Stimulated activated CD4-positive, alpha-beta T cell treated with anti-CD3 and anti-CD28 coated beads, Interleukin-4, amount 100 ng/mL, for 48 hours (primary cell): ENCODE measurements at places on chromosomes 4 and X.

GRCh38 chr4:7584606-7585159 is 150.0 kb upstream of the PSAPL1 start:
- no peak for DNase-seq

DNA sequence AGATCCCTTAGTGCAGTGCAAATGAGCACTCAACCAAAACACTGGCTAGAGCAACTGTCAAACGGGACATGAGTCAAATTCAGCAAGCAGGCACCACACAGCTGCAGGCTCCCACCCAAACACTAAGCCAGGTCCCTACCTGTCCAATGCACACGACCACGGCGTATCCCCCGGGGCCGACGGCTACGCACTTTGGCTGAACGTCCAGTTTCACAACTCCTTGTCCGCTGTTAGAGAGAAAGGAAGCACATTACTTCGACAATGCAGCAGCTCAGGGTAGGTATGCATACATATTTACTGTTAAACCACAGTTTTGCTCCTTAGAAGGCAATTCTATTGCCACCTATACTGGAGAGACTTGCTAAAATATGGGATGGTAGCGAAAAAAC is 35.4 kb downstream of the WDR1 start:
- no peak for DNase-seq

GRCh38 chrX:154317391-154317995 is 21.9 kb downstream of the TKTL1 start:
- no peak for DNase-seq

DNA sequence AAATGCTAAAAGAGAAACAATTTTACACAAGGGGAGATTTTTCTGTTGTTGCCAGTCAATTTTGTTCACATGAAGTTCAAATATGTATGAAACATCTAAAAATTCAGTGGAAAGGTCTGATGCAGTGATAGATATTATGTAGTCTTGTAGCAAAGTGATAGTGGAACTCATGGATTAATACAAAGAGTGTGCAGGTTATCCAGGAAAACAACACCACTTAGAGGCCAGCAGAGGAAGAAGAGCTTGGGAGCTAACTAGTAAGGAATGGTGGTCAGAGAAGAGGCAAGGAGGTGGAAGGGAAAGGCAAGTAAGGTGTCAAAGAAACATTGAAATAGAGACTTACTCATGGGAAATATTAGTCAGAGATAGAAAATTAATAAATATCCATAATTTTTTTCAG is 395.6 kb downstream of the MAPK10 start:
- no peak for DNase-seq

DNA sequence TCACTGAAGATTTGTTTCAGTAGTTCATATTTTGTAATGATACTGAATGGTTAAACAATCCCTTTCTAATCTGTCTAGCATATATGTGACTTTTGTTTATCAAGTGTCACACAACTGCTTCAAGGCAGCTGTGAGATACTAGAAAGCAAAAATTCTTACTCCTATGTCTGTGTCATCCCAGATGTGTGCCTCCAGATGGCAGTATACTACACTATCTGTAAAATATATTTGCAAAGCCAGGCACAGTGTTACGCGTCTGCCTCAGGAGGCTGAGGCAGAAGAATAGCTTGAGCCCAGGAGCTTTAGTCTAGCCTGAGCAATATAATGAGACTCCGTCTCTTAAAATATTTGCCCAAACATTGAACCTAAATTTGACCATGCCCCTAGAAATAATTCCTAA is 4.0 kb downstream of the NUDT10 start:
- no peak for DNase-seq

GRCh38 chrX:86141786-86142185 is 6.5 kb upstream of the DACH2 start:
- no peak for DNase-seq

GRCh38 chr4:3462790-3463415 is at the start of gene DOK7:
TSS of gene DOK7 (plus strand) at chr4:3463306. CDS start at chr4:3463376, 70 bp downstream.
- no peak for DNase-seq

GRCh38 chrX:109372291-109372690 is 109.6 kb downstream of the GUCY2F start:
- no peak for DNase-seq

GRCh38 chr4:36624030-36624429 is 342.6 kb downstream of the DTHD1 start:
- no peak for DNase-seq

DNA sequence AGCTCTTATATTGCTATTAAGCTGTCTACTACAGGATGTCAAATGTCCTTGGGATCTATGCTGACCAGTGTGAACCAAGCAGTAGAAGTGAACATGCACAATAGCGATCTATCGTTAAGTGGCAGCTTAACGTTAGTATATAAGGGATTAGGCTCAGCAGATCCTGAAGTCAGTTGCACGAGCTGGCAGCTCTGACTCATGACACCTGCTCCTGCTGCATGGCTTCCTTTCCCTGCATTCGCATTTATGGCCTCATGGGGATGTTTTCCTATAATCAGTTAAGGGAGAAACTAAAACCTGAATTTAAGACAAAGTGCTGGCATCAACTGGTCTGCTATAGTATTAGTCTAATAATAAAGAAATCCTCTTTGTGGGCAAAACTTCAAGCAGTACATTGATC is 12.7 kb upstream of the MCUB start:
- DNase-seq: no peak

- DNase-seq: no peak
These were observed 72.1 kb downstream of the LRP2BP start for GRCh38 chr4:185323606-185324005.

GRCh38 chr4:145186729-145187128 is 6.3 kb upstream of the OTUD4 start:
- no peak for DNase-seq

GRCh38 chrX:28997706-28998463 is 410.6 kb downstream of the IL1RAPL1 start:
- no peak for DNase-seq

DNA sequence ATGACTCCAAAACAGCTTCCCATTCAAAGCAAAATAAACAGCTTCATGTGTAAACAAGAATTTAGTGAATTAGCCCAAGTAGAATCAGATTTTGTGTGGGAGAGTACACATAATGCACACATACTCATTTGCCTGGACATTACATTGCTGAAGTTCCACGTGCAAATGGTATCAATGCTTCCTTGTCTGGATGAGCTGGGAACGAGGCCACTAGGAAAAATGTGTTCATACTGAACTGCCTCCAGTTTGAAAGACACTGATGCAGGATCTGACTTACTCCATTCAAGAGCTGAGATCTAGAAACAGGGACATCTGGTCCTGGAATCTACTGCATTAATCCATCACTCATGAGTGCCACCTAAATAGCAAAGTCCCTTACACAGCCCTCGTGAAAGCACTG is 228.0 kb downstream of the APBB2 start:
- DNase-seq: no peak

DNA sequence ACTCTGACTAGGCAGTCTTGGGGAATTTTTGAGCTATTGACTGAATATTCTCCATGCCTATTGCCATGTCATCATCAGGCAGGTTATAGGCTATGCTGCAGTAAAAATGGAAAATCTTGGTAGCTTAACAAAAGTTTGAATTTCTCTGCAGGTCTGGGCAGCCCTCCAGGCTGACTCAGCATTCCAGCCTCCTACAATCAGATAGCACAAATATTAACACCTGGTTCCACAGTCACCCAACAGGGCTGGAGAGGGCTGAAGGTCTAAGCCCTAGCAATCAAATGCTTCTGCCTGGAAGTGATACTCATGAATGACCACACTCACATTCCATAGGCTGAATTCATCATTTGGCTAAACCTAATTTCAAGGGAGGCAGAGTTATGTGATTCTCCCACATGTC is 9.6 kb upstream of the PPP3CA start:
- DNase-seq: no peak

- DNase-seq: no peak
These were observed 234.4 kb upstream of the FAT1 start for GRCh38 chr4:186957952-186958555.

GRCh38 chr4:96652158-96652557 is 812.3 kb downstream of the PDHA2 start:
- no peak for DNase-seq

GRCh38 chr4:97987019-97987648 is 156.1 kb downstream of the STPG2 start:
- no peak for DNase-seq

- DNase-seq: no peak
These were observed 235.9 kb downstream of the PALLD start for GRCh38 chr4:168732714-168733113.

DNA sequence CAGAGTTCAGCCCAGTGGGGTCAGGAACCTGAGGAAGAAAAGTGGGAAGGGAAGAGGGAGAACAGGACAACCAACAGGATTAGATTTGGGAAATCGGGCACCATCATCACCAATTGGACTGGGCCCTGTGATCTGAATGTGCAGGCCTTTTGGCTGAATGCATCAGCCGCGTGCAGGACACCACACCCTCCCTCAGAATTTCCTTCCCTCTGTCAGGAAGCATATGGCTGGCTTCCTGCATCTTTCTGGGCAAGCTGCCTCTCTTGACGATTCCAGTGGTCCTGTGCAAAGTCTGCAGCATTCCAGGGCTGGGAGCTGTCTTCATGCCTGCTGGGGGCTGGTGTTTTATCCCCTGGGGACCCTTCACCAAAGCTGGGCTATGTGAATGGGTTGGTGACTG is 16.4 kb downstream of the MAGEA4 start:
- no peak for DNase-seq

- no peak for DNase-seq
These were observed 68.6 kb downstream of the DIAPH2 start for GRCh38 chrX:96753230-96753629.

- peak; percentile 9 for DNase-seq
These were observed 126.0 kb upstream of the CXorf66 start for GRCh38 chrX:140091125-140091886.

DNA sequence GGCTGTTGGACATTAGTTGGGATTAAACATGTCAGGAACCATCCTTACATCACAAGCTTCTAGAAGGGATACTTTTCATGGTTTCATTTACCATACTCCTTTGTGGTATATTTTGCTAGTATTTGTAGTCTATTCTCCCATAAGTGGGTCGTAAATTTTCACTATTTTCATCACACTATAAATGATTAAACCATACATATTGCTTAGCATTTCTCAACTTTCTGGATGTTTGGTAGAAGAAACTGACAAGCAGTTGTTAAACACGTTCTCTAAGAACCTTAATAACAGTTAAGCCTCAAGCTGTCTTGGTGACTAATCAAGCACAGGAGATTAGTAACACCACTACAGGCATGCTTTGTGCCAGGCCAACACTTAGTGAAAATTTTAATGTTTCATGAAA is 375.5 kb downstream of the NAF1 start:
- DNase-seq: no peak

- DNase-seq: no peak
These were observed 25.9 kb downstream of the DCX start for GRCh38 chrX:111386077-111386476.

- DNase-seq: no peak
These were observed 356.8 kb downstream of the TLL1 start for GRCh38 chr4:166229799-166230198.

DNA sequence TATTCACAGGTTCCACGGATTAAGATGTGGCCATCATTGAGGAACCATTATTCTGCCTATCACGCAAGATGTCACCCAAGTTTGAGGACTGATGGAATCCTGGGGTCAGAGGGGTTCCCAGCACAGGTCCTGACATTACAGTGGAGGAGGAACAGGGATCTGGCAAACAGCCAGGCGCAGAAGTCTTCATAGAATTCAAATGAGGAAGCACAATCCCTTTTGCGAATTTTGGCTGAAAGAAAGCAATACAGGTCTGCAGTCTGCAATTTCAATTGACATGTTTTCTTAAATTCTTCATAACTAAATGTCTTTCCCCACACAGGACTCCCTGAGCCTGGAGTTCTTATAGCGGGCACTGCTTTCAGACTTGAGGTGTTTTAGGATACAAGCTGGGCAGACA is 14.5 kb downstream of the DOCK11 start:
- no peak for DNase-seq

DNA sequence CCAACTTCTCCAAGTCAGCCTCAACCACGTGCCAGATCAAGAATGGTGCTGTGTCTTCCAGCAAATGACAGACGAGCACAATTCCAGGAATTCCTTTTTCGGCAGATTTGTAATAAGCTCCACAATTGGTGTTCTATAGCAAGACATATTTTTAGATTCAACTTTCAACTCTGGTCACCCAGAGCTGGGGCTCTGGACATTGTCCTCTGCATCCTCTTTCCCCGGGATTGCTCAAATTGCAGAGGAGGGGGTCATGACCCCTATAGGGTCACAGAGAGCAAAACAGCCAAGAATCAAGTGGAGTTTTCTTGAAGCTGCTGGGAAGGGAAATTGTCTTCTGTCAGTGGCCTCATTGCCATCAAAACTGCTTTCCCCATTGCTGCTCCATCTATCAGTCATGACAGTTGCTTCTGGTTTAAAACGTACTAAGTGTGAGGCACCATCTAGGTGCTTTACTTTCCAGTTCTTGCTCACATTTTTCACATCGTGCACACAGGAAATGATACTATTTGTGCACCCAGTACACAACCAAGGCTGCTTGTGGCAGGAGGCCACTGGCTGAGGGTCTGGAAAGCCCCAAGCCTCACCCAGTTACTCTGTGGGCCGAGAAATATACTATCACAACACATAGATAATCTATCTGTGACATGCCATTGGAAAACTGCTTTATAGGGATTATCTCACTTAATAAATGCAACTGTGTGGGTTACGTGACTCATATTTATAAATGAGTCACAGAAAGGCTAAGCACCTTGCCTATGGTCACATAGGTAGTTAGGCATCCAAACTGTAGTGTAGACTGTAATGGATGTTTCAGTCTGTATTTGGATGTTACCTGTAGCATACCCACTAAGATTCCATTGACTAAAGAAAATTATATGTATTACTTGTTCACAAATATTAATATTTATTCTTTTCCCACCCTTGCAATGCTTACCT is 91.7 kb upstream of the PHOX2B start:
- DNase-seq: no peak

GRCh38 chrX:12954981-12955380 is 19.9 kb upstream of the TMSB4X start:
- DNase-seq: no peak

DNA sequence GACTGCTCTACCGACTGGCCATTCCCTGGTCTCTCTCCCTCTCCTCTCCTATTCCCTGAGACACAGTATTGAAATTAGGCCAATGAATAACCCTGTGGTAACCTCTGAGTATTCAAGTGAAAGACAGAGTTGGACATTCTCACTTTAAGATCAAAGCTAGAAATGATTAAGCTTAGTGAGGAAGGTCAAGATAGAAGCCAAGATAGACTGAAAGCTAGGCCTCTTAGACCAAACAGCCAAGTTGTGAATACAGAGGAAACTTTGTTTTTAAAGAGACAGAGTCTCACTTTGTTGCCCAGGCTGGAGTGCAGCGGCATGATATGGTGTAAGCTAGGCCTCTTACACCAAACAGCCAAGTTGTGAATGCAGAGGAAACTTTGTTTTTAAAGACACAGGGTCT is 64.6 kb downstream of the KDM6A start:
- no peak for DNase-seq

GRCh38 chr4:2545321-2546013 is 9.0 kb downstream of the FAM193A start:
- DNase-seq: no peak

DNA sequence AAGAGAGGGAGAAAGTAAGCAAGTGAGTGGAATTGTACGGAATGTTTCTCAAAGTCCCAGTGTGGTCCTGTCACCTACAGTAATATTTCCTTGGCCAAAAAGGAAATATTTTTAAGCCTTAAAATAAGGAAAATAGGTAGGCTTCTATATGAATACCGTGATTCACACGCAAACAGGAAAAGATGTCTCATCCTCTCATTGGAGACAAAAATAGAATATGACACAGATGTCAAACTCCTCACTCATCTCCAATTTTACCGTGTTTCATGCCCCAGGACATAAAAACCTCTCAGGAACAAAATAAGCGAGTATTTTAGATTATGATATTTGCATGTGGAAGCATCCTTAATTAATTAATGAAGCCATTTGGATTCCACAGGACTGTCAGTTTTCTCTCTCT is 1269.5 kb downstream of the RAPGEF2 start:
- no peak for DNase-seq
